ENCODE measurements at places on chromosomes 11 and 22.
A peak's percentile ranks its signal among the peaks of the same experiment; 100 is the strongest.

- no peak for DNase-seq
Observed at GRCh38 chr11:125679397-125679796, 1.2 kb downstream of the ACRV1 start.

DNA sequence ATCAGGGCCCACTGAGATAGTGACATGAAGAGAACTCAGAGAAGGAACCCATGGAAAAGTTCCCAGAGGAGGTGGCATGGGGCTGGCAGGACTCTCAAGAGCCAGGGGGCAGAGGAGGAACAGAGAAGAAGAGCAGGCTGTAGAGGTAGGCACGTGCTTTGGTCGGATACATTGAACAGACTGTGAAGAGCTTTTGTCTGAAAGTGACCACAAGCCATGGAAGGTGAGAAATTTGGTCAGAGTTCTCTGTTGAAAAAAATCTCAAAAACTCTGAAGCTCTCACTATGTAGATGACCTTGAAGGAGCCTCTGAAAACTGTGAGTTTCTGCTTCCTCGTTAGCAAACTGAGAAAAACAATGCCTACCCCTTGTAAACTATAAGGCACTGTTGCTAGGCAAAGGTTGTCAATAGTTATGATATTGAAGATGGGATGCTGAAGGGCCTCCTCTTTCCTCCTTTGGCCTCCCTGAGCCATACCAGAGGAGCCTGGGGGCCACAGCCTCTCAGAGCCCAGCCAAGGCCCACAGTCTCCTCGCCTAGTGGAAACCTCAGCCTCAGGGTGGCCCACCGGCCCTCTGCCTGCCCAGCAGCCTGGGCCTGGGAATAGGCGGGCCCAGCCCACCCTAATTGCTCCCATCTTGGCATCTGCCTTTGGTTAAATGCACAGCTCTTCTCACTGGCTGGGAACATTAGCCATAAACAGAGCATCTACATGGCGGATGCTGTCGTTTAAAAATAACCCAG lies 415.7 kb downstream of the SOX6 start:
- no peak for DNase-seq

DNA sequence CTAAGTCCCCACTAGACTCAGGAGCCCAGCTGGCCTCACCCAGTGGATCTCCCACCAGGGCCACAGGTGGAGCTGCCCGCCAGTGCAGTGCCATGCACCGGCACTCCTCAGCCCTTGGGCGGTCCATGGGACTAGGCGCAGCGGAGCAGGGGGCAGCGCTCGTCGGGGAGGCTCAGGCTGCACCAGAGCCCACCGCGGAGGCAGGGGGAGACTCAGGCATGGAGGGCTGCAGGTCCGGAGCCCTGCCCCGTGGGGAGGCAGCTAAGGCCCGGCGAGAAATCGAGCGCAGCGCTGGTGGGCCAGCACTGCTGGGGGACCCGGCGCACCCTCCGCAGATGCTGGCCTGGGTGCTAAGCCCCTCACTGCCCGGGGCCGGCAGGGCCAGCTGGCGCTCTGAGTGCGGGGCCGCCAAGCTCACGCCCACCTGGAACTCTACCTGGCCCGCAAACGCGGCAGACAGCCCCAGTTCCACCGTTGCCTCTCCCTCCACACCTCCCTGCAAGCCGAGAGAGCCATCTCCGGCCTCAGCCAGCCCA lies 1275.2 kb upstream of the CNTN5 start:
- DNase-seq = no peak

- no peak for DNase-seq
Observed at GRCh38 chr11:77375107-77375506, 73.6 kb upstream of the GDPD4 start.

DNA sequence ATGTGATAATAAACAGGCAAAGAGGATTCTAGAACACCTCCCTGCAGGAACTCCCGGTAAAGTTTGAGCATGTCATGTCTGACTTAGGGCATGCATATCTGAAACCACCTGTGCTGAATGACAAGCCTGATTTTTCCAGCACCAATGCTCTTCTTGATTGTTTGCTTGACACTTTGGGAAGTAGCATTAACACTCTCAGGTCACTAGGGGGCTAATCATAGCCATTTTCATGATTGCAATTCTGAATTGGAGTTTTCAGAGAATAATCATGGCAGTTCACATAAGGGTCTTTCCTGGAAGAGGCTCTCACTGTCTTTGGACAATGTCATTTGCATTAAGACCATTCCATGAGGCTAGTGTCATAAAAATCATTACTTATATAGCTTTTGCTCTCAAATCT lies 234.4 kb upstream of the MTNR1B start:
- no peak for DNase-seq

DNA sequence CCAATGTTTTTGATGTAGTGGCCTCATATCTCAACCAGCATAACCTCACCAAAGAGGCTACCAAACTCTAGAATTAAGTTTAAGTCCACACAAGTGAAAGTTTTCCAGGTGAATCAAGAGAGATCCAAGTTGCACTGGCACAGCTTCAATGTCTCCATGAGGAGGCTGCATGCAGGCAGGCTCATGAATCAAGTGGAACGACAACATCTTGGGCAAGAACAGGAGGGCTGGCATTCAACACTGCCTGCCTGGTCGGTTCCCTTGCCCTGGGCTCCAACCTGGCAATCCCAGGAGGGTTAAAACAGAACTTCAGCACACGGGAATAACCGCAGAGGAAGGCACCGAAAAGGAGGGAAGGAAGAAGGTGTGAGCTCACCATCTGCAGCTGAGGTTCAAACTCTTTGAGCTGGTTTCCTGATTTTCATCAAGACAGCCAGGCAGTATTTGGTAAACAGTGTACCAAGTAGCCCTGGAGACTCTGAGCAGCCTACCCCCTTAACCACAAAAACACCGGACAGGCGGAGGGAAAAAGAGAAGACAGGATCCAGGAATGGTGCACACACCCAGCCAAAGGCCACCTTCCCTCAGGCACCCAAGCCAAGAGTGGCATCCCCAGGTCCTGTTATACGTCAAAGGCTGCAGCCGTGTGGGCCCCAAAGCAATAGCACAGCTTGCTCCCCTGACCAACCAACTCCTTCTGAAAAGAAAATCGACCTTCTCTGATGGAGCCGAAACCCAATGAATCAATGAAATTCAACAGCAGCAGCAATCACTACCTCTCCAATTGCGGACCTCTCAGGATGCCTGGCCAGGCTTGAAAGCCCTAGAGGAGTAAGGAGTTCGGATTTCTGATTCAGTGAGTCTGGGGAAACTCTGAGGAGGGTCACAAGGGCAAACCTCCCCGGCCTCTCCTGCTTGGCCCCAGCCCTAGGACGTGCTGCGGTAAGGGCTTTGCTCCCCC lies 1.3 kb downstream of the PACSIN2 start:
- no peak for DNase-seq

- DNase-seq = no peak
Observed at GRCh38 chr11:69828971-69829344, 9.7 kb upstream of the FGF3 start.

DNA sequence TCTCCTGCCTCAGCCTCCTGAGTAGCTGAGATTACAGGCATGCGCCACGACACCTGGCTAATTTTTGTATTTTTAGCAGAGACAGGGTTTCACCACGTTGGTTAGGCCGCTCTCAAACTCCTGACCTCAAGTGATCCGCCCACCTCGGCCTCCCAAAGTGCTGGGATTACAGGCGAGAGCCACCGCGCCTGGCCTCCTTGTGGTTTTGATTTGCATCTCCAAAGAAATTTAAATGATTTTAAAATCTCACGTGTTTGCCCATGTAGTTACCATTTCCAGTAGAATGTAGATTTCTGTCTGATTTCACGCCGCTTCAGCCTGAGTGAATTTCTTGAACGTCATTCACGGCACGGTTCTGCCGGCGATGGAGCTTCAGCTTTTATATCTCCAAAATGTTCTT lies 55.8 kb downstream of the IGF2 start:
- DNase-seq = no peak

DNA sequence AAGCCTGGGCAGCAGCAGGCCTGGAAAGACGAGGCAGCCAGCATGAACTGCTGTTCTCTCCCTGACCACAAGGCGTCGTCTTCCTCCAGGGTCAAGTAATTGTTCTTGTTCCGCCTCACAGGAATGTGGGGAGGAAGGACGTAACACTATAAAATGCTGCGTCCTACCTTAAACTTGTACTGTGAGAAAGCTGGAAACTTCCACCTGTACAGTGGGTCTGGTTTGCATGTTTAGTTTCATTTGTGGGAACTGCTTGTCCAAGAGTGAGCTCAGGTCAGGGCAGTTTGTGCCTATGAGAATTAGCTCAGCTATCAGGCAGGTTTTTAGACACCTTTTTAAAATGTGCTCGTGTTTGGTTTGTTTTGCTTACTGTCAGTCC lies 55.2 kb downstream of the PANX1 start:
- peak; percentile 73 for DNase-seq

GRCh38 chr11:69876013-69876412 lies 56.8 kb upstream of the FGF3 start:
- DNase-seq = no peak

DNA sequence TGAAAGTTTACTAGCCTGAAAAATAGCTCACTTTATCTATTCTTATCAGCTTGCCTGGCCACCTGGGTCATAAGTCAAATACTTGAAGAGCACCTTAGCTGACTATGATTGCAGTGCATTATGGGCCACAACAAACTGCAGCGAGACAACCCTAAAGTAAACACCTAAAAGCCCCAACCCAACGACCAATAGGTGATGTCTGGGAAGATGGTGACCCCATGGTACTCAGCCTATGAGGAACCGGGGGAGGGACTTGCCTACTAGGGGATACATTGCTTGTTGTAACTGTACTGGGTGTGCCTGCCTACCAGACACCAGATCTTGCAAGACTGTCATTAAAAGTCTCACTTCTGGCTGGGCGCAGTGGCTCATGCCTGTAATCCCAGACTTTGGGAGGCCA lies 35.6 kb upstream of the APOBEC3A start:
- no peak for DNase-seq

GRCh38 chr11:67606093-67606491 lies 644 bp upstream of the NDUFV1 start:
- no peak for DNase-seq

- DNase-seq = no peak
Observed at GRCh38 chr22:44025171-44026065, 1.3 kb downstream of the PARVB start.

GRCh38 chr11:108221911-108222573 lies 396 bp downstream of the NPAT start:
- DNase-seq = no peak

- no peak for DNase-seq
Observed at GRCh38 chr11:114310095-114310494, 13.9 kb downstream of the NNMT start.

DNA sequence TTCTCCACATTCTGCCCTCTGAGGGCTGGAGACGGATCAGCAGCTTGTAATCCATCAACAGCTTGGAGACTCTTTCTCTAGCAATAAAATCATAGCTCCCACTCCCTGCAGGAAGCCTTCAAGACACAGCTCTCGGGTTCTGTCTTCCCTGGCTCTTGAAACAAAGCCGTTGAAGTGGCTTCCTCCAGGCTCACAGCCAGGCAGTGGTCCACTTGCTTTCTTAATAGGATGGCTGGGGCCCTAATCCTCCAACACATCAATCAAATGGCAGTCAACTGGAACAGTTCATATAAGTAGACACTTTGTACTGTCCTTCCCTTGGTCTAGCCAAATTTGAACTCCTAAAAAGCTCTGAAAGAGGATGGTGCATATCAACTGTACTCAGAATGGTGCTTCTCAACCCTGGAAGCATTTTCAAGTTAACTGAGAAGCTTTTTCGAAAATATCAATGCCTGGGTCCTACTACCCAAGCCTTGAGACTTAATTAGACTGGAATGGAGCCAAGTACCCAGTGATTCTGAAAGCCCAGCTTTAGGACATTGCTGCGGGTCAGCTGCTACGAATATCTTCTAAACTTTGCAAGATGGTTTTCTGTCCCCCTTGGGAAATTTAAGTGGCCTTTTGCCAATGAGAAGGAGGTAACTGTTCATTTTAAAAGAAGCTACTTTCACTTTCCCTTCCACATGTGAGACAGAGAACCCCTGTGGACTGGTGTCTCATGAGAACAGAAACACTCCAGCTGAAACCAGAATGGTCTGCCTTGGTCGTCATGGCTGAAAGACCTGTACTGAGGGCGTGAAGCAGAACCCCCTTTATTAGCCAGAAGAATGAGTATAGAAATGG lies 74.7 kb downstream of the SC5D start:
- DNase-seq = no peak

DNA sequence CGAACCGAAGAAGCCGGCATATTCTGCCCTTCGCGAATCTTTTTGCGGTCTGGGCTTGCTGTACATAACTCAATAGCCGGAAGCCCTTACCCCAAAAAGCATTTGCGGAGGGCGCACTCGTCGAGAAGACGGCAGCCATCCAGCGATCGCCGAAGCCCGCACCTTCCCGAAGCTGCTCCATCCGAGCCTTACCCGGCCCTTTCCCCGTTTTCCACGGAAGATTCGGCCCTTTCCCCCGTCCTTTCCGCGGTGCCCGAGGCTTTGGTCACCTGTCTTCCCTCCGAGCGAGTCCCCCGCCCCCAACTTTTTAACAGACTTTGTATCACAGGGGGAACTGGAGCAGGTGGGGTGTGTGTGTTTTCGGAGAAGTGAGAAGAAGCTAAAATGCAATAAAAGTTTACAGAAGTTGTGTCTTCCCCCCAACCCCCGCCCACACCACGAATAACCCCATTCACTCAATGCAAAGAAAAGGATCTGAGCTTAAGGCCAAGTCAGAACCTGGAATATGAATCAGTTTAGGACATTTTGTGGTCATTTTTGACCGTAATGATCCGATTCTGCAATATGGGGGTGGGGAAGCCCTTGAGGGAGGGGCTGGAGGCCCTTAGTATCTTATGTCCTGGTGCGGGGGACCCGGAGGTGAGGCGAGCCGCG lies 99.0 kb upstream of the HSD17B12 start:
- no peak for DNase-seq

DNA sequence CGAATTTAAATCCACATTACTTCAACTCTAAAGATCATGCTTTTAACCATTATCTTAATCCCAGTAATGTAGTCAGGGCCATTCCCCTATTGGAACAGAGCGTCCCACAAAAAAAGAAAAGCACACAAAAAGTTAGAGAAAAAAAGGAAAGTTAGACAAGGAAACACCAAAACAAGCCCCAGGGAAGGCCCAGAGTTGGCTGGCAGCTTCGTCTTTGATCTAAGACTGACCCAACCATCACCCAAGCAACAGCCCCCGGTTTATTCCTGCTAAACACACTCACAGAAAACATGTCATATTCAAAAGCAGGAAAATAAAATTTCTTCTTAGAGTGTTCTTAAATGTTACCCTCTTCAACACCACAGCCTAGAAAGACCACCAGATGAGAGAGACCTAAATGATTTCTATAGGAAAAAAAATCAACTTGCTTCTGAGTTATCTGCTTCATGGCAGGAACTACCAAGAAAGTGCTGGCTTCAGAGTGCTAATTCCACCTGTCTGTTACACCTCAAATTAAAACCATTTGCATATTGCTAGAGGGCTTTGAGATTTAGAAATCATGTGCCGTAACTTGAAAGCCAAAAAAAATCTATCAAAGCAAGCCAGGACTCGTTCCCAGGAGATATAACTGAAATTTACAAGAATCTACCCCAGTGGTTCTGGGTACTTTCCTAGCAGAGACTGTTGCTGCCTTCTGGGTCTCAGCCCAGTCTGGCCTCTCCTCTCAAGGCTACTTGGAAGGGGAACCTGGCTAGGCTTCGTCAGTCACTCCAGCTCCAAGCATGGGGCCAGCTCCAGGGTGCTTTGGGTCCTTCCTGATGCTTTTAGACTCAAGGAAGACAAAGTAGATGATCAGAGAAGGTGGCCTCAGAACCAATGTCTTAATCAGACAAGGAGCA lies 31.2 kb downstream of the POU2AF3 start:
- DNase-seq = peak; percentile 36

Data from tibial nerve (tissue), 4 donors.